Activated naive CD8-positive, alpha-beta T cell treated with anti-CD3 and anti-CD28 coated beads, Interleukin-2, amount 50 U/mL, for 16 hours (primary cell): ENCODE measurements at places on chromosomes 4 and X.

GRCh38 chrX:73268463-73268862 is 53.8 kb upstream of the NAP1L2 start:
- no peak for DNase-seq

DNA sequence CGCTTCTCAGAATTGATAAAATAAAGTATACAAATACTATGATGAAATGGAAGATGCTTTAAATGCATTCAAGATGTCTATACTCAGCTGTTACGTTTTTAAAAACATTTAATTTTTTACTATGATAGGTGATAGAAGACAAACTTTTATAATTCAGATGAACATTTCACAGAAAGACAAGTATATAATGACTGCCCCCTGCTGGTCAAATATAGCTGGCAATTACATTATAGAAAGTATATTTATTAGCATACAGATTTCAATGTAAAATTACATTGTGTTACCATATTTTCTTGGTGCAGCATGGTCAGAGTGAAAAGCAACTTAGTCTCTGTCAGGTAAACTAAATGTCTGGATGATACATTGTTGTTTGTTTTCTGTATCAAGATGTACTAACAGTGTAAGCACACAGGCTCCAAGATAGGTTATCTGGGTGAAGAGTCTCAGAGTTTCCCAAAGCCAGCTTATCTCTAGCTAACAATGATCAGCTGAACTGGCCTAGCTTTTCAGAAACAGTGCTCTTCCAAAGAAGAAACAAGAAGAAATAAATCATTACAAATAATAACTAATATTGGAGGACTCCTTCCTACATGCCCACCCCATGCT is 54.1 kb downstream of the SRPX start:
- DNase-seq: no peak

DNA sequence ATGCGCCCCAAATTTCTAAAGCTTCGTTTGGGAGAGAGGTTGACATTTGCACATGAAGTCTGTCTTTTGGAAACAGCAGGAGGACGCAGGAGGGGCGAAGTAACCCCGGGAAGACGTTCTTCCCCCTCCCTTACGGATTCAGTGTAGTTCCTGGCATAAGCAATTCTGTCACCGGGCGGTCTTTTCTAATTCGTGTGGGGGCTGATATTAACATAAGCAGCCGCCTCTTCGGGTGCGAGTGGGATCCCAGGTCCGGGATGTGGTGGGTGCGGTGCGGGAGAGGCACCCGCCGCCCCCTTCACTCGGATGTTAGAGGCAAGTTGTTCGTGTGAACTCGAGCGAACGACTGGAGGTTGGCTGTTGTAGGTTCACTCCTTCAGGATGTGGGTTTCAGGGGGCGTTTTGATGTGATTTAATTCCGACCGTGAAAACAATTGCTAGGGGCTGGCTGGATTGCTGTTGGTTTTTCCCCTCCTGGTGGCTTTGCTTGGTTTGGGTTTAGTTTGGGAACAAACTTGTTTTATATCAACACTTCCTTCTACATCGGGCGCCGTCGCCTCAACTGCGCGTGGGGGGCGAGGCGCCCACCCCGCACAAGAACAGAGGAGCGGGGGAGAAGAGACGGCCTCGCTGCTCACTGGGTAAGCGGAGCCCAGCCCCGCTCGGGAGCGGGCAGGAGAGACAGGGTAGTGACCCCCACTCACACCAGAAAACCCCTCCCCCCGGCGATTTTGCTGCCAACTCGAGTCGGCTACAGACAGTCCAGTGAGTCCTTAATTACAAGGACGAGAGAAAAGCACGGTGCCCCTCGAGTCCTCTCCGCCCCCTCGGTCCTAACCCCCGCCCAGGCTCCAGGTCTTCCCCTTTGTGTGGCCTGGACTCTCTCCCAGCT is 2.9 kb upstream of the LEF1 start:
- no peak for DNase-seq

DNA sequence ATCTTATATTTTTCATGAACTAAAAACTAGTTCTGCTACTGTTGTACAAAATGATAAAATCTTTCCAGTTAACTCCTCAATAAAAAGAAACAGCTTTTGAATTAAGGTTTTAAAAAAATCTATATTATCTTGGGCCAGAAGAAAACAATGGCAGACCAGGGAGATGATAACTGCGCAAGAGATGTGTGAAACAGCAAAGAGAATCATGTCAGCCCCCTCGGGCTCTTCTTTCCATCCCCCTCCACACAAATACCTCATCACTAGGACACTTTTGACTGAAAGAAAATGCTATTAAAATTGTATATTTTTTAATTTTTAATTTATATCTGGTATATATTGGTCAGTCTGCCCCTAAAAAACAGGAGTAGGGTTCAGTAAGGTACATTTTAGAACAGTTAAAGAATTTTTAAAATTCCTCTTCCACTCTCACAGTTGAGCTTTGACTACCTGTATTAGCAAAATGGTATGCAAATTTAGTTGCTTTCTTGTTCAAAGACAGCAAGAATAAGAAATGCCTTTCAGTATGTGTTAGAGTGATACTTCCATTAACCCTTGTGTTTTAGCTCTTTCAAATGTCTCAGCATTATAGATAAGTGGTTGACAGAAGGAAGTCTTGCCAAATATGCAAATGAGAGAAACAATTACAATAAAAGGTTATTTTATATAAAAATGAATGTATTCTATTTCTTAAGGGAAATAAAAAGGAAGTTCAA is 36.4 kb upstream of the LCORL start:
- no peak for DNase-seq

- DNase-seq: no peak
Measured at GRCh38 chrX:10033375-10034007, 66.3 kb downstream of the CLDN34 start.

GRCh38 chr4:85717351-85717750 is 242.4 kb downstream of the ARHGAP24 start:
- DNase-seq: no peak

DNA sequence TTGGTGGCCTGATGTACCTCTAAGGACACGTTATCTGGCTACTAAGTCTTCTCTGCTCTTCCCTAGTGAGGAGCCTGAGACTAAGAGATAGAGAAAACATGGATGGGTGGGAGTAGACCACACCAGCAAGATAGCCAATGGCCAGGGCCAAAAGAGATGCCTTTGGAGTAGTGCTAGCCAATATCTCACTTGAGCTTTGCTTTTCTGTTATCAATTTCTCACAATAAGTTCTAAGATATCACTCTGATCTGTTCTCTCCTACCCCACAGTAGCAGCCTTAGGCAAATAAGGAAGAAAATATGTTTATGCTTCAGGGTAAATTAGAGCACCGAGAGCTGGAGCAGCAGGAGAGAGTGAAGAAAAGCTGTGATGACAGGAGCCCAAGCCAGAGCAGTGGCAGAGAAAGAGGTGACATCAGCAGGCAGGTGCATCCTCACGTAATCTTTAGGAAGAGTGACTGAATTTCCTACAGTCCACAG is 343.9 kb upstream of the NOCT start:
- DNase-seq: no peak

- no peak for DNase-seq
Measured at GRCh38 chr4:72410158-72410557, 158.9 kb downstream of the ADAMTS3 start.

- DNase-seq: no peak
Measured at GRCh38 chrX:44698357-44698756, 145.5 kb upstream of the DUSP21 start.

DNA sequence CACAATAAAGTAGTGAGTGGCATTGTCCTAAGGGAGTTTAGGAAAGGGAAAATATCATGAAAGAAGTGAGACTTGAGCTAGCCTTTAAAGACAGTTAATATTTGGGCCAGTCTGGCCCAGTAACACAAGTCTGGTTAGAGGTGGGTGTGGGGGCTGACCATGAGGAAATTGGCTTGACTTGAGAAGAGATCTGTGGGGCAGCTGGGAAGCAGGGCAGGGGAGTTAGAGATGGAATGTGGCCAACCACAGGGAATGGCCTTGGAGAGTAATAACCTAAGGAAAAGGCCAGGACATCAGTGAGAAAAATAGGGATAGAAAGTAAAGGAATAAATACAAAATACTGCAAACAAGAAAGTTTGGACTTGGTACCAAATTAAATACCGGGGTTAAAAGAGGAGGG is 71.3 kb downstream of the CLCN5 start:
- no peak for DNase-seq
